ENCODE measurements at places on chromosomes 11 and 22.

DNA sequence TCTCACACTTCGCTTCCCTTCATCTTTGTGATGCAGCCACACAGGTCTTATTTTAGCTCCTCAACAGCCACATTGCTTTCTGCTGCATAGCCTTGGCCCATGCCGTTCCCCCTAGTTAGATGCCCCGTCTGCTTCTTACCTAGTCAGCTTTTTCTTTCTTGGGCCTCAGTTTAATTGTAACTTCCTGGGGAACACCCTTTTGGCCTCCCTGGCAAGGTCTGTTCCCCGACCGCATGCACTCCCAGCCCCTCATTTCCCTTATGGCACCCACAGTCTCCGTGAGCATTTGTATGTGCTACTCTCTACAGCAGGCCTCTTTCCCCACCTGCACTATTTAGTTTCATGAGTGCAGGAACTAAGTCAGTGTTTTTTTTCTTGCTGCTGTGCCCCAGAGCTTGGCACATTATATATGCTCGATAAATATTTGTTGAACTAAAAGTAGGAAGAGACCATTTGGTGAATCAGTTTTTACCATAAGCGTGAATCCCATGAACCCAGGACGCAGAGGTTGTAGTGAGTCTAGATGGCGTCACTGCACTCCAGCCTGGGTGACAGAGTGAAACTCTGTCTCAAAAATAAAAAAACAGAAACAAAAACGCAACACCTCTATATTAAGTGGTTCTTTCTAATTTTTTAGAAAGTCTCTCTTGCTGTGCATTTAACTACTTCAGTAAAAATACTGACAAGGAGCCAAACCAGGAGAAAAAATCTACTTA is 38.5 kb downstream of the TNRC6B start:
- no peak for DNase-seq

- DNase-seq, result no peak
Observed at GRCh38 chr11:36122671-36123070, 166.6 kb downstream of the COMMD9 start.

- no peak for DNase-seq
Observed at GRCh38 chr22:40853961-40854360, 2.5 kb downstream of the ST13 start.

DNA sequence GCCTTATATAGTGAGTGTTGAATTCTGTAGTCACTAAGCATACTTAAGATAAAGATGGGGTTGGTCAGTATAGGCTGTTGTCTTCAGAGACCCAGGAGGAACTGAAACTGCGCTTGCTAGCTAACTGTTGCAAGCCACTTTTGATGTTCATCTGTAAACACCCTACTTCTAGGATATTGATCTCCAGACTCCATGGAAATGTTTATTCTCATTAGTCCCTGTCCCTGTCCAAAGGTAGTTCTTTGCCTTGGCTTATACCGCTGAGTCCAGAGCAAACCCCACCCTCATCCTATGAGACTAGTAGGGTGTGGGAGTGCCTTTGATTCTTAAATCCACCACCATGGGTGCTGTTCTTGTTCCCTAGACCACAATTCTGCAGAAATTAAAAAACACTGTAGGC is 36.4 kb downstream of the DEPDC5 start:
- no peak for DNase-seq

DNA sequence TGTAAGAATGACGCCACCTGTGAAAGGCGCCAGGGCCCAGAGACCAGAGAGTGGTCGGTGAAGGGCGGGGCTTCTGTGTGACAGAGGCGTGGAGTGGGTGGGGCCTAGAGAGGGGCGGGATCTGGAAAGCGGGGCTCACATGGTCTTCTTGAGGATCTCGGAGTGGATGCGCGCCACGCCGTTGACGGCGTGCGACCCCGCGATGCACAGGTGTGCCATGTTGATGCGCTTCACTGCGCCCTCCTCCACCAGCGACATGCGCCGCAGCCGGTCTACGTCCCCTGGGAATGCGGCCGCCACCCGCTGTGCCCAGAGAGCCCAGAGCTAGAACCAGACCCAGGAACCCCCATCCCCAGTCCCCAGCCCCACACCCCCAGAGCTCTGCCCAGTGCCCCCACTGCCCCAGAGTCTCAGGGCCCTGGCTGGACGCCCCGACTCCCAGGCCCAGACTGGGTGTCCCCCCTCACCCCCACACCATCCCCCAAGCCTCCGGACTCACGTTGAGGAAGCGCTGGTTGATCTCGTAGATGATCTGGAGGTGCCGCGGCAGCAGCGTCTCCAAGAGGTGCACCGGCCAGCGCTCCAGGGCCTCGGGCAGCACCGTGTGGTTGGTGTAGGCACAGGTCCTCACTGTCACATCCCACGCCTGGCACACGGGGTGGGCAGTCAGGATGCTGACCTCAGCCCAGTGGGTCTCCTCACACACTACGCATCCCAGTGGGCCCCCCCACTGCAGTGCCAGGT is 6.2 kb downstream of the PYGM start:
- no peak for DNase-seq

- DNase-seq, result no peak
Observed at GRCh38 chr11:76388408-76388807, 7.3 kb downstream of the GVQW3 start.

GRCh38 chr11:17988465-17988864 is 24.4 kb downstream of the SERGEF start:
- DNase-seq, result peak; percentile 51

All from NCI-H1092 (cell line).